ENCODE measurements at places on chromosomes 12 and 14.

DNA sequence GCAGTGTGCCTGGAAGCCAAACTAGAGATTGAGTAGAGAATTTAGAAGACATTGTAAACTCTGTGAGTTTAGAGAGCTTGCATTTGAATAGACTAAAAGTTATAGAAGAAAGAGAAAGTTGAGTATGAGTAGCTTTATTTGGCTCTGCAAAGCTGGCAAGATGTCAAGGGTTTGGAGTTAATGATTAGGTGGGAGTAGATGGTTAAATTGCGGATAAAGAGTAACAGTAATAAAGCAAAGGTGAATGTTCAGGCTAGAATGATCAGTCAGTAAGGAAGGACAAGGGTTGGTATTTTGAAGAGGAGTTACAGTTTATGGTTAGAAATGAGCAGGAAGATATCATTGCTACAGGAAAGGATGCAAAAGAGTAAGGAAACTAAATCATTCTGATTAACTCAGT lies 5.2 kb downstream of the PPM1A start:
- DNase-seq: no peak

DNA sequence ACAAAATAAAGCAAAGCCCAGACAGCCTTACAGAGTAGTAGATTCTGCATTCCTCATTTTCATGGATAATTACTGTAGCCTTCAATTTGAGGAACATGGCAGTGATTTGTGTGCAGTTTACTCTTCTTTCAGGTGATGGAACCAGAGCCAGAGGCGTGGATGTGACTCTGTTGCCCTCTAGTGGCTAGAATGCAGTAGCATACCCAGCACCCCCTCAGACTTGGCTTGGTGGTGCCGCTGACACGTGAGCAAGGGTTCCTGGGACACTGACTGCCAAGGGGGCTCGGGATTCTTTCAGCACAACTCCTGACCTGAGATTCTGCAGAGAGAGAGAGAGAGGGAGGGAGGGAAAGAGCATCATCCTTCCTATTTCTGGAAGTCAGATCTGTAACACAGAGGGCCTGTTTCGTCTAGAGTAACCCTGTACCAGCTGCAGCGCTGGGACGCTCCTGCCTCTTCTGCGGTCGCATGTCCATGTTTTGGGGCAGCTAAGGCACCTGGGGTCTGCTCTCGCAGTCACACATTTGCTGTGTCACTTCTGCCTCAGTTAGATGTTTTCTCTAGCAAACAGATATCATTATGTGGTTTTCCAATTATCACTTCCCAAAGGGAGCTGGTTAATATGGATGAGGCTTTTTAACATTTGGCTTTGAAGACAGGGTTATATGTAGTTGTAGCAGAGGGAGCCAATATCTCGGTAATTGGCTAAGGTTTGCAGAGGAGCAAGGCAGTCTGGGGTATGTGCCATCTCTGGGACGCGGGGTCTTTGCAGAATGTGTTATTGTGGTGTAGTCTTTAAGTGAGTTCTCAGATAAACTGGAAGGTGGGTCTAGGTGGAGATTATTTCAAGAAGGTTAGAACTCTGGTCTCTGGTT lies 428.1 kb downstream of the NRXN3 start:
- peak; percentile 65 for DNase-seq

GRCh38 chr12:94622475-94622874 lies 27.9 kb downstream of the TMCC3 start:
- DNase-seq: no peak

- peak; percentile 84 for DNase-seq
These were observed 21.4 kb downstream of the BCL2L14 start for GRCh38 chr12:12091977-12092663.

DNA sequence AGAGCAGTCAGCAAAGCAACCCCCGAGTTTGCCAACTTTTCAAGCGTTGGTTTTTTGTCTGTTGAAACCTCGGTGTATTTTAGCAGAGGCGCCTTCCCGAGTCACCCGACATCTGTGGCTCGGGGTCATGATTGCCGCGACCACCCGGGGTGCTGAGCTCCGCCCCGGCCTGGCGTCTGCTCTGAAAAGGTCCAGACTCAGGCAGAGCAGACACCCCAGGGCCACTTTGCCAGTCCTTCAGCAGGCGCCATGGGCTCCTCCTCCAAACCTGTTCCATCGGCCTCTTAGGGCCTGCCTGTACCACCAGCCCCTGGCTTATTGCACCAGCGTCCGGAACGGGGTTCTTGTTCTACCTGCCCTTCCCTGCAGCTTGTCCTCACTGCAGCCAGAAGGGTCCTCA lies 19.1 kb downstream of the ANKRD9 start:
- DNase-seq: no peak

GRCh38 chr14:48973151-48973550 lies 613.0 kb downstream of the RPS29 start:
- no peak for DNase-seq

- DNase-seq: no peak
These were observed 88.4 kb upstream of the PARP11 start for GRCh38 chr12:3961591-3961990.

GRCh38 chr14:77918448-77918847 lies 118.5 kb downstream of the ADCK1 start:
- no peak for DNase-seq

DNA sequence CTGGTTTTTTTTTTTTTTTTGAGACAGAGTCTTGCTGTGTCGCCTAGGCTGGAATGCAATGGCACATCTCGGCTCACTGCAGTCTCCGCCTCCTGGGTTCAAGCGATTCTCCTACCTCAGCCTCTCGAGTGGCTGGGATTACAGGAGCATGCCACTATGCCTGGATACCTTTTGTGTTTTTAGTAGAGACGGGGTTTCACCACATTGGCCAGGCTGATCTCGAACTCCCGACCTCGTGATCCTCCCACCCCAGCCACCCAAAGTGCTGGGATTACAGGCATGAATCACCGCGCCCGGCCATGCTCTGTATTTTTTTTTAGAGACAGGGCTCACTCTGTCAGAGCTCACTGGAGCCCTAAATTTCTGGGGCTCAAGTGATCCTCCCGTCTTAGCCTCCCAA lies 32.6 kb downstream of the VRTN start:
- no peak for DNase-seq

DNA sequence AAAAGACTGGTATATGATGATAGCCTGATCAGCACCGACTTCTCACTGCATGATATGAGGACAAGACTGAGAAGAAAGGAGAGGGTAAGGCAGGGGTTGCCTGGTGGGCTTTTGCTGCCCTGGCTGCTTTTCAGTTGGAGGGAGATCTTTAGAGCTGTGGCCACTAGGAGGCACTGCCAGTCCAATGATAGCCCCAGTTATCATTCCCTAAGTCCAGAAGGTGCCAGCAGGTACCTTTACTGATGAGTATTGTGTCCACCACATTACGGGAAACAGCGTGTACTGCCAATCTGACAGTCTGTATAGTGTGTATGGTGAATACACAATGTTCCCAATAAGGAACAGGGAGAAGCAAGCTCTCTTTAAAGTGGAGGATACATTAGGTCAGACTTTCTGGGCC lies 55.8 kb upstream of the CCDC175 start:
- DNase-seq: peak; percentile 54

DNA sequence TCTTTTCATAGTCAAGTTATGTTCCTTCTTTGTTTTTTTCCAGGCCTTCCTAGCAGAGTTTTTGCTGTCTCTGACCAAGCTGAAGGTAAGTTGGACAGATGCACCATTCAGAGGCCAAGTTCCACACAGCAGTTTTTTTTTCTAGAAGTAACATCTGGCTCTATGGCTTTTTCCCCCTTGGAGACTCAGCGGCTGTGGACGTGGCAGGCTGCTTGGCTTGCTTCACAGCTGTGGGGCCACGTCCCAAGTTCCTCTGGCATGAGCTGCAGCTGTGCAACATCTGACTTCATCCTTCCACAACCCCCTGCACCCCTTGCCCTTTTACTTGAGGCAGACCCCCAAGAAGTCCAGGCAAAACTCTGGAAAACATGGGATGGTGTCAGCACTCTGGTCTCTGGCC lies 24.2 kb upstream of the RHOJ start:
- no peak for DNase-seq

DNA sequence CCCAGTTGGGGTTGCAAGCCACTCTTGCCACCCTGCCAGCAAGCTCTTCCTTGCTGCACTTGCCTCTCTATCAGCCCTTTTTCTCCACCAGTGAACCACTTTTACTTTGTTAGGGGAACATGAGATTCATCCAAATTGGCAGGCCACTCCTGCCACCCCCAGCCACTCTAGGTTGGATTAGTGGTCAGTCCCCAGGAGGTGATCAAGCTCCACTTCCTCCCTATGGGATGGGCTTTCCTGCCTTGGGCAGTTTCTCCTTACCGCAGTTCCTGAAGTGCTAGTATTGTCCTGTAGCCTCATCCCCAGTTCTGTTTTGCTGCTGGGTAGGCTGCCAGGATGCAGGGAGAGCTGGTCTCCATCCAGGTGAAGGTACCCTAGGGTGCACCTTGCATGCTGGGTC lies 104.5 kb downstream of the ALG10 start:
- no peak for DNase-seq

- no peak for DNase-seq
These were observed 116.0 kb upstream of the PLXNC1 start for GRCh38 chr12:94032368-94032767.

DNA sequence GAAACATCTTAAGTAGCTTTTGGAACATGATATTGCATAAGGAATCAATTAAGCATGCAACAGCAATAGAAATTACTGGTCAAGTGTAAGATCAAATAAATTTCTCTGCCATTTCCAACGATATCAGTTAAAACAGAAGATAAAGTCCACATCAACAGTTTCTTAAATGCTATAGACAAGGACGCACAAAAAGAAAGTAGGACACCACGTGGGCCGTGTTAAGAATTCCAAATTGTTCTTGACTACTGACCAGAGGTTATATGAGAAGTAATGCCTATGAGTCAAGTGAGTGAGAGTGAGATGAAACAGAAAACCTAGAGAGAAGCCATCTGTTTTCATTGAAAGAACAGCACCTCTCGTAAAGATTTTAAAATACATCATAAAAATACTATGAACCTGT lies 318.2 kb downstream of the TMEM117 start:
- no peak for DNase-seq

- no peak for DNase-seq
These were observed 11.9 kb upstream of the UBE2N start for GRCh38 chr12:93453633-93454032.

- no peak for DNase-seq
These were observed 190.0 kb downstream of the CACNA1C start for GRCh38 chr12:2242816-2243215.

DNA sequence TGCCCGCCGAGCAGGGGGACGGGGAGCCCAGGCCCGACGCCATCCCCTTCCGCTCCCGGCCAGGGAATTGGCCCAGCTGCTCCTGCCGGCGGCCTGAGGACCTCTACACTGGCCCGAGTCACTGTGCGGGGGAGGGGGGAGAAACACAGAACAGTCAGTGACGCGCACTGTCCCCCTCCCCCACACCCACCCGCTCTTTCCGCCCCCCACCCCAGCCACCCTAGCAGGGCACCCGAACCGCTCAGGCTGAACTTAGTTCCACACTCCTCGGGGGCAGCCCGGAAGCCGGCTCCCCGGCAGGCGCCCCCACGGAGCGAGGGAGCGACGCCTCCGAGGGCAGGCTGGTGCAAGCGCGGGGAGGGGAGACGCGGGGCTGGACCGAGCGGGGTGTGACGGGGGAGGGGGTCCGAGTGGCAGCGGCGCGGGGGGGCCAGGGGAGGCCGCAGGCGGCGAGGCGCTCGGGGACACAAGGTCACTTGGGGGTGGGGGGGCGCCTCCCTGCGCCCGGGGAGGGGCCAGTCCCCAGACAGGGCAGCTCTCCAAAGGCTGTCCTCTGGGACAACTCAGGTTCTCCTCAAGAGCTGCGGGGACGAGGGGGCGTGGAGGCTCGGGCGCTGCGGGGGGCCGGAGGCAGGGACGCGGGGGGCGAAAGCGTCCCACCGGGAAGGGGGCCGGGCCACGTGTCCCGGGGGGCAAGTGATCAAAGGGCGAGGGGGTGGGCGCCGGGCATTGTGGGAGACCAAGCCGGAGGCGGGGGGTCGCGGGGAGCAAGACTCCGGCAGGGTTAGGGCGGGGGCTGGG lies 648 bp downstream of the CHD4 start:
- DNase-seq: no peak

DNA sequence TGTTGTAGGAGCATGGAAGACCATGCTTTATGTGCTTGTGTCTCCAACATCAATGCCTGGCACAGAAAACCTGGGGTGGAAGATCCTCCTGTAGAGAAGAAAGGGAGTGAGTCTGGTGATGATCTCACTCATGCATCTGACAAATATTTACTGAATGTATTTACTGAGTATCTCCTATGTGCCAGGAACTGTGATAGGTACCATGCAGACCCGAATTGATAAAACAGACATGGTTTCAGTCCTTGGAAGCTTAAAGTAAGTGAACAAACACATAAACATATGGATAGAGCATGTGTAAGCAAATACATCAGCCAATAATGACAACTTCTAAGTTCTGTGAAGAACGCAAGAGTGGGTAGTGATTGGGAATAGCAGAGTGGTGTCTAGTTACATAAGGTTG lies 117.0 kb upstream of the CCDC198 start:
- no peak for DNase-seq

DNA sequence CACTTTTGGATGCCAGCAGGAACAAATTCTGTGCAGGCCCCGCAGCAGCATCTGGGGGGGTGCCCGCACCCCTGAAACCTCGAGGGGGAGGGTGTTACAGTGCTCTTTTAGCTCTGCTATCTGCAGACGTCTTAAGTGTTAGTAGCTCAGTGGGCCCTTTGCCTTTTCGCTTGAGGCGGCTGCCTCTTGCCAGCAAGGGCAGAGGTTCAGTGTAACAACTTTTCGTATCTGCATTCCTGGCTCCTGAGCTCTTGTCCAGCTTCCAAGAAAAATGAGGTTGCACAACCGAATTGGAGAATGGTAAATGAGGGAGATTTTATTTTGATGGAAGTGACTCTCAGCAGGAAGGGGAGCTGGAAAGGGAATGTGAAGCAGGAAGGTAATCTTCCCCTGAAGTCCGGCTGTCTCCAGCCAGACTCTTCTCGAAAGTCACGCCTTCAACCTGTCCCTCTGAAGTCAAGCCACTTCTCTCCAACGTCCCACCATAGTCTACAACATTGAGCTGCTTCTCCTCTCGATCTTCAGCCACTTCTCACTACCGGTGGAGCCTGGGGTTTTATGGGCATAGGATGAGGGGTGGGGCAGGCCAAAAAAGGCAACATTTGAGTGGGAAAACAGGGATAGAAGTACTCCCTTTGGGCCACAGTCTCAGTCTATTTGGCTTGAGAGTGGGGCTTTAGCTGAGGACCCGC lies 17.8 kb downstream of the TAS2R50 start:
- no peak for DNase-seq

GRCh38 chr12:131454418-131455217 lies 256.3 kb upstream of the SFSWAP start:
- peak; percentile 0 for DNase-seq

- no peak for DNase-seq
These were observed 309.1 kb downstream of the GXYLT1 start for GRCh38 chr12:41835556-41835955.

GRCh38 chr14:34398024-34398423 lies 64.0 kb downstream of the SPTSSA start:
- DNase-seq: no peak
